ENCODE measurements at places on chromosomes 16 and 17.

DNA sequence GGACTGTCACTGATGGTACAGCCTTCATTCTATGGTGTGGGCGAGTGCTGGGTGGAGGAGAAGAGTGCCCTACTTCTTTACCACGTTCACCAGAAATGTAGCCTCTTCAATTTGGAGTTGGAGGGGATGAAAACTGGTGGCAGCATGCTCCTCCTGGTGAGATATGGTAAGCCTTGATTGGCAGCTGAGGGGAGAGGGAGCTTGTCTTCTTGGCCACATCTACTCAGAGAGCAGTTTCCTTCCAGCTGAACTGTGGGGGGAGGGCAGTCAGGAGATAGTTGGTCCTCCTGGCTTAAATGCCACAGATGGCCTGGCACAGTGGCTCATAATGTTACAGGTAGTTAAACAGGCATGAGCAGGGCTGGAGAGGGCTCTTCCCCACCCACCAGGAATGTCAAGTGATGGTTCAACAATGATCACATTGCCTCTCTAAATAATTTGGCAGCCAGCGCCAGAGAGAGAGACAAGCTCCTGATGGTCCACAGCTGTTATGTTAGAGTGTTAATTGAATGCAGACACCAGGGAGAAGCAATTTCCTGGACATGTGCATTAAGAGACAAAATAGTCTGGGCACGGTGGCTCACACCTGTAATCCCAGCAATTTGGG is 9.0 kb upstream of the MAPK3 start:
- no peak for DNase-seq

DNA sequence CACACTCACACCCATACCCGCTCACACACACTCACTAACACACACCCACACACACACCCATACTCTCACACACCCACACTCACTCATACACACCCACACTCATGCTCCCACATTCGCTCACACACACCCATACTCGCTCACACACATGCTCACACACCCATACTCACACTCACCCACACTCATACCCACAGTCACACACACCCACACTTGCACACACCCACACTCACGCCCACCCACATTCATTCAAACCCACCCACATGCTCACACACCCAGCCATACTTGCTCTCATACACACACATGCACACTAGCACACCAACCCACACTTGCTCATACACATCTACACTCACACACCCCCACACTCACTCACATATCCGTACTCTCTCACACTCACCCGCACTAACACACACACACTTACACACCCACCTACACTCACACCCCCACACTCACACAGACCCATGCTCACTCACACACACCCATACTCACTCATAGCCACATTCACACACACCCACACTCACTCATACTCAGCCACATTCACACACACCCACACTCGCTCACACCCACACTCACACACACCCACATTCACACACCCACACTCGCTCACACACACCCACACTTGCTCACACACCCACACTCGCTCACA is 322.4 kb upstream of the N4BP1 start:
- DNase-seq = no peak

GRCh38 chr16:10611825-10612342 is 31.5 kb upstream of the EMP2 start:
- DNase-seq = no peak

- DNase-seq = peak; percentile 64
Measured at GRCh38 chr17:38667099-38667786, 7.5 kb downstream of the EPOP start.

DNA sequence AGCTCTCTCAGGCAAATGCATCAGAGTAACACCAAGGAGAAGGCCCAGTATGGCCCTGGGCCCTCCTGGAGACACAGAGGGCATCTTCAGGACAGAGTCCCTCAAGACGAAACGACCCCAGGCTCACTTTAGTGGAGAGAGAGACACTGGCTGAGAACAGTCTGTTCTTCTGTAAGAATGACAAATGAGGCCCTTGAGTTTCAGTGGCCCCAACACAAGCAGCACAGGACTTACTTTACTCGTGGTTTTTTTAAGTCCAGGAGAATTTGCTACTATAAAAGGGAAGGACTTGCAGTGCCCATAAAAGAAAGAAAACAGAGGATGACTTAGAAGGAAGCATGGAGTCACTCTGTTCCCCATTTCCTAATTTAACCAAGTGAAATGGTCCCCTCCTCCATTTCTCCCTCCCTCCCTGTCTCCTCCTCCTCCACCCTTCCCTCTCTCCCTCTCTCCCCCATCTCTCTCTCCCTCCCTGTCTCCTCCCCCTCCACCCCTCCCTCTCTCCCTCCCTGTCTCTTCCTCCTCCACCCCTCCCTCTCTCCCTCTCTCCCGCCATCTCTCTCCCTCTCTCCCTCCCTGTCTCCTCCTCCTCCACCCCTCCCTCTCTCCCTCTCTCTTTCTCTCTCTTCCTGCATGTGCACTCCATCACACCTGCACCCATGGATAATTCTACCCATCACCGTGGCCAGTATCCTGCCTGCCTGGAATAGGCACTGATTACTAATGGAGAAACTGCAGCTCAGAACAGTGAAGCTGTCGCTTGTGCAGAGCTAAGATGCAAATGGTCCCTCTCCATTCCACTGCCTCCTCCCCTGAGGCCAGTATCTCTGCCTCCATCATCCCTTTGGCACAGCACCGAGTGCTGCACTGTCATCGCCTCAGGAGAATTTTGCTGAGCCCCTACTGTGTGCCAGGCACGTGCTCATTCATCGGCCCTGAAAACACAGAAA is 47.3 kb upstream of the RBFOX3 start:
- DNase-seq = no peak

- DNase-seq = no peak
Measured at GRCh38 chr16:63365649-63366304, 1329.5 kb upstream of the CDH8 start.

DNA sequence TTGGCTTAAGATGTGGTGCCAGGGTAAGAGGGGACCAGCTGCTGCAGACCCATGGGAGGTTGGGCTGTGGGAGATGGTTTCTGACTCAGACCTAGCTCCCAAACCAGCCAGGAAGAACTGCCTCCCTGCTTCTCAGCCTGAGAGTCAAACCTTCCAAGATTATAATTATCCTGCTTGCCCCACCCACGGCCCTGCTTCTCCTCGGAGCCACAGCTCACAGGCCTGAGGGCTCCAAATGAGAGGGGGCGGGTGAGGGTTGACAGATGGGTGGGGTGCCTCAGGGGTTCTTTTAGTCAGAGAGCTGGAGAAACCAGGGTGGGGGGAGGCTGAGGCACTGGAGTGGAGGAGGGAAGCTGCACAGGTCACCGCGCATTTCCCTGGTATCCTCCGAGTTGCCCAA is 28.7 kb upstream of the GRIN2A start:
- no peak for DNase-seq

GRCh38 chr16:46785076-46785845 is 37.1 kb upstream of the MYLK3 start:
- no peak for DNase-seq

DNA sequence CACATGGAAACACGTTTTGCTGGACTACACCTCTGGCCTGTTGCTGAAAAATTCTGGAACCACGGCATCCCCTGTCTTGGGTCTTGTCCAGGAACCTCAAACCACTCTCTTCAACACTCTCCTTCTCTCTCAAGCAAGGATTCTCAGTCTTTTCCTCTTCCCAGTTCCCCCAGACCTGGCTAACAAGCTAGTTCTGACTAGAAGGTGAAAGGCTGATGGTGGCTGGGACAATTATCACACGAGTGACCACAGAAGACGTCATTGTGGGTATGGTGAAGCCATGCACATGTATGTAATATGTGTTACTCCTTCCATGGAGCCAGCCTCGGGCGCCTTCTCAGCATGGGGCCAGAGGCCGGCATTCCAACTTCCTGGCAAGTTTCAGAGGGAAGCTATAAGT is 123.0 kb downstream of the CDYL2 start:
- no peak for DNase-seq

- DNase-seq = no peak
Measured at GRCh38 chr17:57772774-57773173, 27.7 kb upstream of the CCDC182 start.

DNA sequence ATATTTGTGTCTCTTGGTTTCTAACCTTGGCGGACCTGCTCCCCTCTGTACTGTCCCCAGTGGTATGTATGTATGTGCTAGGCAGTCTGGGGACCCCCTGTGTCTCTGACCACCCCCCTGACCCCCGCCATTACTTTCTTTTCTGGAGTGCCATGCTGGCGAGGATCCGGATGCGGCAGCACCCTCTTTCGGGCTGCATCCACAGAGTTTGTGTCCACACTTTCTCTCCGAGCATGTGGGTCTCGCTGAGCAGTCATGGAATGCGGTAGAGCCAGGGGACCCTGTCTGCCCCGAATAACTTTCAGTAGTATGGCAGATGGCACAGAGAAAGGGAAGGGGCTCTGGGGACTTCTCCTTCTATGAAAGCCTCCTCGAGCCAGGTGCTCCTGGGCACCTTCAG is 17.0 kb downstream of the KCTD2 start:
- DNase-seq = no peak

- DNase-seq = no peak
Measured at GRCh38 chr16:20911361-20911760, 10.8 kb downstream of the LYRM1 start.

Data from CD4-positive, alpha-beta T cell treated with Interleukin-15 for 1 hour (primary cell).